Stimulated activated CD8-positive, alpha-beta memory T cell treated with anti-CD3 and anti-CD28 coated beads, Interleukin-4, amount 100 ng/mL, for 48 hours (primary cell): ENCODE measurements at places on chromosomes 4 and X.
A peak's percentile ranks its signal among the peaks of the same experiment; 100 is the strongest.

- DNase-seq, result no peak
Observed at GRCh38 chr4:39365360-39365759, 802 bp downstream of the RFC1 start.

- no peak for DNase-seq
Observed at GRCh38 chr4:86358257-86358656, 1.6 kb downstream of the MAPK10 start.

- DNase-seq, result no peak
Observed at GRCh38 chrX:70478526-70479245, 34.1 kb downstream of the DLG3 start.

DNA sequence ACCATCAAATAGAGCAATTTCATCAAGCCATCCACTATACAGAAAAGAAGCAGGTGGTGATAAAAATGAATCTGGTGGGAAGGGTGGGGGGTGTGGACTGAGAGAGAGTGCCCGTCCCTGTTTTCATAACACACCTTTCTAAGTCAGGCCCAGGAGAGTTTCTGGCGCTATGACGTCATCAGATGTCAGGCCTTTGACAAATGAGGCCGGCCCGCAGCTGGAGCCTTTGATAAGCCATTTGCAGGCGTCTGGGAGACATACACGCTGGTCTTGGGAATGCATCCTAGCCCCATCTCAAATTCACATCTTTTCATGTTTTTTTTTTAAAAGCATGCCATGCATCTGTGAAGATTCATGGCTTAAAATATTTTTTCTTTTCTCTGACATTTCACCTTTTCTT, 404.5 kb downstream of the BCOR start:
- DNase-seq, result no peak

- DNase-seq, result no peak
Observed at GRCh38 chr4:15361529-15361928, 66.3 kb upstream of the C1QTNF7 start.

GRCh38 chr4:67375291-67375690, 170.0 kb downstream of the CENPC start:
- no peak for DNase-seq

DNA sequence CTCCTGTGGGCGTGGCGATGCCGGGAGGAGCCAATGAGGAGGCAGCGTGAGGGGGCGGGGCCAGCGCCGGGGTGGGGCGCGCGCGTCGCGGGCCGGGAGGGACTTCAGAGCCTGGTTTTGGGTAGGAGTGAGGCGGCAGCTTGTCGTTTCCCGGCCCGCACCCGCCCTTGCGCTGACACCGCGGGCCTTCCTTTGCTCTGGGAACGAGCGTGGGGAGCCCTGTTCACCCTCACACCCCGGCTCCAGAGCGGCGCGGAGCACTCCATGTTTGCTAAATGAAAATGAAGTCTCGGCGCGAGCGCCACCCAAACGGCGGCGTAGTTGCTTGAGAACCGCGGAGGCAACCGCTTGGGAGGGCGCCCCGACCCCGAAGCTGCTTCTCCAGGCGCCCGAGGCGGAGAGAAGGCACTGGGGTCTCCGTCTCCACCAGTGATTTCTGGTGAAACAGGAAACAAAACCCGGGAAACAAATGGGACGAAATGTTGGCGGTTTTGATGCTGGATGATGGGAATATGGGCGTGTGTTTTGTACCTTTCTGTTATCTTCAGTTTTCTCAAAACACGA, 497 bp upstream of the GRPEL1 start:
- DNase-seq, result no peak

GRCh38 chr4:41865306-41865980, 69.8 kb upstream of the TMEM33 start:
- DNase-seq, result no peak

- DNase-seq, result peak; percentile 58
Observed at GRCh38 chr4:140012688-140013486, 141.1 kb downstream of the MAML3 start.

DNA sequence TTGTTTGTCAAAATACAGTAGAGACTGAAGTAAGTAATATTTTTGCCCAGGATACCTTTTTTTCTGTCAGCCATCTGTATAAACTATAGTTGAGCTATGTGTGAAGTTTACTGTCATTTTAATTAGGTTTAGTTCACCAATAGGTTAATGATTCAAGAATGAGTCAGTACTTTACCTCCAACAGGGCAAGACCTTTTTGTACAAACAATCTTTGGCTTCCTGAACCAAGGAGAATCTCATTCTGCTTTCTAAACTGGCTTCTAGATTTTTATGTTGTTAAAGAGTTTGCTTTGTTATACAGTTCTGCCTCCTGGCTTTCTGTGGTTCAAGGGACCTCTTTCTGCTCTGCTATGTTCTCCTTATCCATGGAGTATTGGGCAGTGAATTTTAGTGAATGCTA, 412.0 kb upstream of the NR3C2 start:
- DNase-seq, result no peak

- no peak for DNase-seq
Observed at GRCh38 chr4:150136036-150136435, 57.8 kb downstream of the DCLK2 start.

GRCh38 chr4:54482529-54483200, 175.1 kb upstream of the KIT start:
- DNase-seq, result no peak

GRCh38 chrX:95382799-95383198, 1301.8 kb upstream of the DIAPH2 start:
- DNase-seq, result no peak

GRCh38 chr4:53886090-53886489, 178.3 kb downstream of the CHIC2 start:
- no peak for DNase-seq

- DNase-seq, result no peak
Observed at GRCh38 chr4:53905941-53906377, 158.4 kb downstream of the CHIC2 start.

DNA sequence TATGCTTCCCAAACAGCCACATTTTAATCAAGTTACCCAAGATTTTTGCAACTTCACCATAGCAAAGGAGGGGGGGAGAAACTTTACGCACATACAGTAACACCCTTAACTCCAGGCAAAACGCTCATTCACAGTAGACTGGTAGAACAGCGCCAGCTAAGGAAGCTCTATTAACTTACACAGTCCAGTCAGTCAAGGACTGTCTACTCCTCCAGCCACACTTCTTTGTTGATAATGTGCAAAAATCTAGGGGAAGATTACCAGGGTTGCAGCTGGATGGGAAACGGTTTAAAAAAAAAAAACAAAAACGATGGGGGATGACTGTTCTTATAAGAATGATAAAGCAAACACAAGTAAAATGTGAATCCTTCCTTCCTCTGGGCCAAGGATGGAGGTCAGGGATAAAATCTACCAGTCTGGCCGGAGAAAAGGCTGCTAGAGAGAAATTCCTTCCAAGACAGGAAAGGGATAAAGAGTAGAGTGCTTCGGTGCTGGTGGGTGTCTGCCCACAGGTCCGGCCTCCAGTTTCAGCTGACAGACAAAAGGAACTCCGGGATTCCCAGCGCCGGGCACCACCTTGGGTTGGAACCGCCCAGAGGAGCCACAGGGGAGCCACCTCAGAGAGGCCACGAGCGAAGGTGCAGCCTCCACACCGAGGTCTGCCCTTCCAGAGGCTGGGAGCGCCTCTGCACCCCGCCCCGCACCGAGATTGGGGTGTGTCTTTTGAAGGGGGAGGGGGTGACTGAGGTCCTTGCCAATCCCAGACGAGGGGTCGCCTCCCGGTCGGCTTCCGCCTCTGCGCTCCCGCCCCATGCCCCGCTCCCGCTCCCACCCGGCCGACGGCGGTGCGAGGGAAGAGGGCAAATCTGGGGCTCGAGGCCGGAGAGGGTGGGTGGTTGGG, 811 bp downstream of the ANKRD50 start:
- DNase-seq, result no peak

- DNase-seq, result no peak
Observed at GRCh38 chr4:40367451-40367850, 32.3 kb downstream of the CHRNA9 start.

GRCh38 chr4:85967872-85968271, 392.0 kb downstream of the MAPK10 start:
- no peak for DNase-seq

- no peak for DNase-seq
Observed at GRCh38 chr4:169745291-169745690, 12.5 kb downstream of the HPF1 start.

DNA sequence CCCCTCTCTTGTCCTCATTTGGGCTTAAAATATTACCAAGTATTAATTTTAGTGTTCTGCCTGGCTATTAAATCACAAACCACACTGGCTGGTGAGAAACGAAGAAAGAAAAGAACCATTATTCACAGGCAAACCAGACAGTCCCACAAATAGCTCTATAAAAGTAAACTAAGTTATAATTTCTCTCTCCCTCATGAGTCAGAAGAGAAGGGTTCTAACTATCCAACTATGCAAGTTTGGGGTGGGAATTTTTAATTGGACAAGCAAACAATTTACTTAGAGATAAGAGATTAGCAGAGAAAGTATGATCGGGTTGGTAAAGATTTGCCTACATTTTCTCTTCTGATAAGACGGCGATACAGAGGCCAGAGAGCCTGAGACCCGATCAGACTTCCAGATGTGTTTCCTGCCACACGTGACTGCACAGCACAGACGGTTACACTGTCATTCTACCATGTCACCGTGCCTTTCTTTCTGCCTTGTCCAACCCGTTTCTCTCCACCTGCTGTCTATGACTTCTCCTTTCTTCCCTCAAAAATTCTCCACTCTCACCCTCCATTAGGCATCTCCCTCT, 52.3 kb downstream of the MEPE start:
- no peak for DNase-seq

DNA sequence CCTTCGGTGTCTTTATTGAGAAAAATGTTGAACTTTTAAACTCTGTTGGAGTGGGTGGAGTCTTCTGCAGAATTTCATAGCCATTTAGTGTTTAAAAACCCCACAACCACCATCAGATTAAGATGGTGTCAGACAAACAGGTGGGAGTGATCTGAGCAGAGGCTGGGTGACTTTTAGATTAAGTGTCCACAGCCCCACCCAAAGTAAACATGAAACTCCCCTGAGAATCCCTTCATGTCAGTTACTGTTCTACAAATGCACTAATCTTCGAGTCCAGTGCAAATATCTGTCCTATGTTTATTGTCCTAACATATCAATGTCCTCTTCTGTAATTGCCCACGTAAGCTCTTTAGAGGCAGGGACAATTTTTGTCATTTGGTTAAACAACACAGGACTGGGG, 175.6 kb upstream of the RBPJ start:
- no peak for DNase-seq

- no peak for DNase-seq
Observed at GRCh38 chr4:166823126-166823525, 411.2 kb downstream of the SPOCK3 start.

DNA sequence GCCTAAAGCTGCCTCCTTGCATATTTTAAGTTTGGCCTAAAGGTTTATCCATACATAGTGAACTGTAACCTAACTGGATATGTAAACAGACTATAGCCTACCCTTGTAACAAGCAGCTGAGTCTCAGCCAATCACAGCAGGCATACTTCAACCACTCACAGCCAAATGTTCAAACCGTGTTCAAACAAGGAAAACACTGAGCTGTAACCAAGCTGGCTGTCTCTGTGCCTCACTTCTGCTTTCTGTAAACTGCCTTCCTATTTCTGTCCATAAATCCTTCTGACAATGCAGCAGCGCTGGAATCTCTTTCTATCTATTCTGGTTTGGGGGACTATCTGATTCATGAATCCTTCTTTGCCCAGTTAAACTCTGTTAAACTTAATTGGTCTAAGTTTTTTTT, 16.4 kb downstream of the DSPP start:
- no peak for DNase-seq

GRCh38 chr4:15106399-15106798, 104.1 kb downstream of the CPEB2 start:
- DNase-seq, result no peak

DNA sequence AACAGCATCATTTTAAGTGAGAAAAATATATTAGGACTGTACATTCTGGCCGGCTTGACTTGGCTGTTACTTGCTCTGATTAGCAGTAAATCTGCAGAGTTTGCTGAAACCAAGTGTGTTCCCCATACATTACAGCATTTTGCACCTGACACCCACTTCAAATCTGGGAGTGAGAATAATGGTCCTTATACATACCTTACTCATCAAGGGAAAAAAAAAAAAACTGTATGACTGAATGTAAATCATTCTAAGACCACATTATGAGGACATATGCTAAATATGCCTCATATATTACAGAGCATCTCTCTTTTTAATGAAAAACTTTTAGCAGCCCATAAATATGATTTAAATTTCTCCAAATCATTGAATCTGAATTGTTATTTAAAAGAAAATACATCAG, 406.7 kb downstream of the SPOCK3 start:
- no peak for DNase-seq

- DNase-seq, result no peak
Observed at GRCh38 chr4:98473046-98473445, 185.4 kb downstream of the TSPAN5 start.

- peak; percentile 34 for DNase-seq
Observed at GRCh38 chr4:10730019-10730418, 45.5 kb upstream of the CLNK start.

GRCh38 chrX:53669258-53669657, 17.3 kb downstream of the HUWE1 start:
- no peak for DNase-seq

GRCh38 chrX:38138900-38139299, 81.8 kb downstream of the SRPX start:
- DNase-seq, result no peak

DNA sequence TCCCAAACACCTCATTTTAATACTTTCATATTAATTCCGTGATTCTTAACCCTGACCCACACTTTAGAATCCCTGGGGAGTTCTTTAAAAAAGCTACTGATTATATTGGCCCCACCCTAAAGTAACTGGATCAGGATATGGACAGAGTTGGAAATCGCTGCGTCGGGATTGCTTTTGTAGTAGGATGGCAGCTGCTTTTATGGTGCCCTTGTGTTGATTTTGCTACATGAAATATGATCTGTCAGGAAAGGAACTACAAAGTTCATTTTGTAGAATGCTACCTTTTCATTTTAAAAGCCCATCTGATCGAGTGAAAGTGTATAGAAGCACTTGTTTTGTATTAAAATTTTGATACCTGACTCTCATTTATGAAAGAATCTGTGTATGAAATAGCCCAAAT, 43.6 kb downstream of the TMEM131L start:
- DNase-seq, result no peak

- DNase-seq, result no peak
Observed at GRCh38 chrX:13103188-13103913, 58.9 kb upstream of the FAM9C start.

GRCh38 chrX:39140581-39140980, 339.3 kb downstream of the MID1IP1 start:
- no peak for DNase-seq

DNA sequence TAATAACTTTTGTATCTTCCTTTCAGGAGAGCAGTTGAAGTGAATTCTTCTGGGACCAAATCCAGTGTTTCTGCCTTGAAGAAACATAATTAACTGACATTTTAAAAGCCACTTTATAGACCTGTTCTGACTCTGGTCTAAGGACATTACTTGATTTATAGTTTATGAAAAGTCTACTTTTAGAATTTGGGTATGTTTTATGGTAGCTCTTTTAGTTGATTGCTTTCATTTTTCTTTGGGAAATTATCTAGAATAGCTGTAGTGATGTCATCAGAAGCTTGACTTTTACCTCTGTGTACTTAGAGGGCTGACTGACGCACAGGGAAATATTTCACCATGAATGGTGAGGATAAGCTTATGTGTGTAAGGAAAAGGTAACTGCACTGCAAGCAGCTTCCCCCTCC, 131.8 kb upstream of the LIMCH1 start:
- DNase-seq, result no peak
